ENCODE measurements at places on chromosomes 7 and 10.

GRCh38 chr7:145082366-145083161, 246.7 kb upstream of the TPK1 start:
- peak; percentile 96 for DNase-seq

- no peak for DNase-seq
Measured at GRCh38 chr10:29628311-29628710, 6.5 kb downstream of the SVIL start.

GRCh38 chr10:104766341-104766740, 125.3 kb downstream of the SORCS3 start:
- DNase-seq: peak; percentile 29

DNA sequence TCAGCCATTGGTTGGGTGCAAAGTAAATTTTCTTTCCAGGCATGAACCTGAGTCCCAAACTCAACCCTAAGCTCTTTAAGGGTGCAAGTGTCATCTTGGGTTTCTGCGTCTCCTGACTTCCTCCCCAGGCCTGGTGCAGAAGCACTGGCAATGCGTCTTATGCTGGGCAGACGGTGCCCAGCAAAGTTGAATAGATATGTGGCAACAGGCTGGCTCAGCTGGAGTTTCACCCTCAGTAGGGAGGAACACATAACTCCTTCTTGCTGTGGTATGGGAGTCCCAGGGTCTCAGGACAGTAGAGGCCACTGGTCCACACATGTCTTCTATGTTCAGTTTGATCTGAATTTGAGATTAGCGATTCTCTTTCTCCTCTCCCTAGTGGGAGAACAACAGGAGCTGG, 181.3 kb downstream of the RPS24 start:
- no peak for DNase-seq

GRCh38 chr10:99431190-99431760, 851 bp upstream of the GOT1 start:
- DNase-seq: peak; percentile 39

- DNase-seq: no peak
Measured at GRCh38 chr7:80770675-80771081, 132.2 kb downstream of the CD36 start.

DNA sequence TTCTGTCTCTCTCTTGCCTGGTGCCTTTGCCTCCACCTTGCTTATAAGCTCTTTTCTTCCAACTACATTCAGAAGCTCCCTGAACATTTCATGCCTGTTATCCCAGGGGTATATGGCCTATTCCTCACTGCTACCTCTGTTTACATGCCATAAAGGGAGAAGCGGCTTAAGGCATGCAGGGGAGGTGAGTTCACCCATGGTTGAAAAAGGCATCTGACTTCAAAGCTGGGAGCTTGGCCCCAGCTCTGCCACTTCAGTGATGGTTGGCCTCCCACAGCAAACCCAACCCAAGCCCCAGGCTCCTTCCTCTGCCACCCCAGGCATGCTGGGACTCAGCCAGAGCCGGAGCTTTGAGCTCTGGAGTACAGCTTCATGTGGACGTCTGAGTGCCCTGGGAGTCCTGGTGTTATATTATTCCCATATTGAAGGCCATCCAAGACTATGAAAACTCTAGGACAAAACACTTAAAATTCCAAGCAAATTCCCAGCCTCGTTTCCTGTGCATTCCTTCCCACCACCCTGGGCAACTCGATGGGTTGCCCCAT, 468.6 kb upstream of the ZMIZ1 start:
- no peak for DNase-seq

DNA sequence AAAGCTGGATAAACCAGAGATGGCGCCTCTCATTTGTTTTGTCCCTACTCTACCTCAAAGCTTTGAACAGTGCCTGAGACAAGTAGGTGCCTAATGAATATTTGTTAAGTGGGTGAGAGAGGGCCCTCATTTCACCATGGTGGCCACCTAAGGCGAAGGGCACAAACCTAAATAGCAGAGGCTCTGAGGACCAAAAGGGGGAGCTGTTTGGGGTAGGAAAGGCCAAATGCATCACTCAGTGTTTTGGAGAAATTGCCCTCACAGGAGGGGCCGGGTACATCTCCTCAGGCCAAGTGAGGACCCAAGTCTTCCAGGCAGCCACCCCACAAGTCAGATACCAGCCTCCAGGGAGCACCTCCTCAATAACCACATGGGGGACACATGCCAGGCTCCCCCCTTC, 14.0 kb downstream of the IMPDH1 start:
- DNase-seq: no peak

DNA sequence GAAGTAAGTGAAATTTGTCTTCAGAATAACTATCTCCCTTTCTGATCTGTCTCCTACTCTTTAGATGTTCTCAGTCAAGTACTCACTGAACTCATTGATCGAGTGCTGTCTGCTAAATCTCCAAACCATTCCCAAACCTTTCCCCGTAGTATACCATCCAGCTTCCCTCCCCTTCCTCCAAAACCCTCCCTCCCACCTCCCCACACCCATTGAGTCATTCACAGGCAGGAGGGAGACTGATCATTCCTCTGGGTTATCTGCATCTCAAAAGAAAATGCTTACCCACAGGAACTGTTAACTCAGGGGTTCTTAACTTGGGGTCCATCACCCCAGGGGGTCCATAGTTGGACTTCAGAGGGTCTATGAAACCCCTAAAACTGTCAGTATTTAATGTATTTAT, 37.4 kb downstream of the GOT1 start:
- DNase-seq: no peak

DNA sequence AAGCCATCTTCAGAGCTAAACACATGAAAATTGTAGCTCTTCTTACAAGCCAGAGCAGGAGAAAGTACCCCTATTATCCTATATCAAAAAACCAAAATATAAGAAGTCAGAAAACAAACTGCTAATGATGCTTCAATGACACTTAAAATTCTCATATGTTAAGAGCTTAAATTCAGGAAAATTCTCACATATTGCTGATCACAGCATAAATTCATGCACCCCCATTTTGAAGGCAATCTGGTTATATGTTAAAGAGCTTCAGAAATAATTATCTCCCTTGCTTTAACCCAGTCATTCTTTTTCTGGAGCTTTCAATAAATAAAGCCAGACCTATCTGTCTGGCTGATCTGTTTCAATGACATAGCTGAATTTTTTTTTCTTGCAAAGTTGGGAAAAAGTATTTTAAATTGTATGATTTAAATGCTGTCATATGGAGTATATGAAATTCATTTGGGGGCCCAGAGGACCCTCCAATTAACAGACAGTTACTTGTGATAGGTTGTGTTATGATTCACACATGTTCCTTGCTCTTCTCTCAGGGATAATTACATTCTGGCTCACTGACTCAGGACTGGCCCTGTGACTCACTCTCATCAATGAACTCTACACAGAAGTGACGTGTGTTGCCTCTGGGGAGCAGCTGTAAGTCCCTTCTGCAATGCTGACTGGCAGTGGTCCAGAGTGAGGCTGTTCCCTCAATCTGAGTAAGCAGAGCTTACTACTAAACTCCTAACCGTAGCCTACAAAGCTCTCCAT, 85.2 kb downstream of the HGF start:
- peak; percentile 100 for DNase-seq

DNA sequence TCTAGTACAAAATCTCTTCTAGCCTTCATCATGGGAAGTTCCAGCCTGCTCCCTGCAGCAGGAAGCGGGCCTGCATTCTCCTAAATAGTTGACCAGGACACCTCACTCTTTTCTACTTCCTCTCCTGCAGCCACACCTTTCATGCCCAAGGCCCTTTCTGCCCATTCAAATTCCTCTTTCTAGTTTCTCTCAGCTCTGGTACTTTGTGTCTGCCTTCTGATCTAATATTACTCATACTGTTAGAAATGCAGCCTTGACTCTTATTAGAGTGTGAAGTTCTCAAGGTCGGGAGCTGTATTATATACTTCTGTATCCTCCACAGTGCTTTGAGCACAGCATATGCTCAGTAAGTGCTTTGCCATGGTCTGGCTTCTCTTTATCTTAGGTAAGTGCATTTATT, 103.1 kb downstream of the PRKCQ start:
- DNase-seq: peak; percentile 87

Measured in epithelial cell of esophagus (primary cell).